Stimulated activated CD8-positive, alpha-beta memory T cell treated with anti-CD3 and anti-CD28 coated beads, Interleukin-7, amount 100 ng/mL, for 48 hours (primary cell): ENCODE measurements at places on chromosomes 3 and 15.

DNA sequence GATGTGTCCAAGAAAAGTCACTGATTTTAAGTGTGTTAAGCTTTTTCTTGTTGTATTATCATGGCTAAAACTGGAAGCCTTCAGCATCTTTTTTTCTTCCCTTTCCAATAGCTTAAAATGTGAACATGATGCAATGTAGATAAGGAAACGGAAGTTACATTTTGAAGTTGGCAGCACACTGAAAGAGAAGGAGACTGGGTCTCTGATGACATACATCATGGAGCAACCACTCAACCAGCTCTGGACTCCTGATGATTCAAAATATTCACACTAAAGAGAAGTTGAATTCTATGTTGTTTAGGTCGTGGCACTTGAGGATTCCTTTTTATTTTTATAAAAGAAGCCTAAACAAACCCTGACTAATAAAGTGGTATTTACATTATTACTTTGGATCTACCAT, 488.3 kb upstream of the ALCAM start:
- no peak for DNase-seq

- DNase-seq: no peak
These were observed 721 bp downstream of the MYEF2 start for GRCh38 chr15:48177383-48177765.

GRCh38 chr3:149479621-149480325, 5.3 kb downstream of the TM4SF4 start:
- no peak for DNase-seq

GRCh38 chr15:68494573-68495110, 62.7 kb upstream of the ITGA11 start:
- DNase-seq: no peak

DNA sequence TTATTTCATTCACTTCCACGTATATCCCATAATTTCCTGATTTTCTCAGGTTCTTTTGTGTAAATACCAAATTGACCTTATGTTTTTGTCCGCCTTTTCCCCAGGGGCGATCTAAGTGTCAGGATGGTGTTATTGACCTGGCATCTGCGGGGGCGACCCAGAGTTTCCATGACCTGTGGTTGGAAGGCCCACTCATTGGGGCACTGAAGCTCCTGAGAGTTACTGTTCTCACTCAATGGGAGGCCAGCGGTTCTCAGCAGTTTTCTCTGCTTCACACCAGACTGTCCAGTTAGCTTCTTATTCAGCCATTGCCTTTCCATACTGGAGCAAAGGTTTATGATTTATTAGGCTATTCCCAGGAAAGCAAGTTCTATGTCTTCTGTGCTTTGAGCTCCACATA, 53.3 kb downstream of the B3GALNT1 start:
- no peak for DNase-seq

DNA sequence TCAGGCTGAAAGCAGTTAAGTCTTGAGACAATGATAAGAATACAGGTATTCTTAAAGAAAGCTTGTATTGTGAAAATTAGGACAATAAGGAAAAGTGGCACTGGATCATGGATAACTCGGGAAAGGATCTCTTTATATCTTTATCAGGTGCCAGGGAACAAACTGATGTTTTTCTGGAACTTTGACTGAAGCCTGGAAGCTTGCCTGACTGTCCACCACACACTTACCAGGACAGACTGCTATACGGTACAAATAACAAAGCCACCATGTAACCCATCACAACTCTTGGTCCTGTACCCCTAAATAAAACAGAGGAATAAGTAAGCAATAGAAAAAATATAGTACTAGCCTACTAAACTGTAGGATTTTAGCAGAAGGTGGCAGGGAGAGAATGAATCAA, 623.0 kb downstream of the OTOL1 start:
- no peak for DNase-seq

DNA sequence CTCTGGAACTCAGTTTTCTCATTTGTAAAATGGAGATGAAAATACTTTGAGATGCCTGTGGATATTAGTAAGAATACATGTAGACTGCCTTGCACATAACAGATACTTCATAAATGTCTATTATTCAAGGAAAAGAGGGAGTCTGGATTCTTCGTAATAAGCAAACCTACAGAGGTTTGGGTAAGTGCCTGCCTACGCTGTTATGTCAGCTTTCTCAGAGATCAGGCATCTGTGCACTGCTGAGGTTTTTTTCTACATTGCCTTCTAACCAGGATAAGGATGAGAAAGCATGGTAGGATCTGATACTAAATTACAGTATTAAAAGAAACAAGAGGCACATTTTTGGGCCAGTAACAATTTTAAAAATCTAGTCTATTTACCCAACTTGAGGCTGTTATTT, 10.9 kb downstream of the MCTP2 start:
- DNase-seq: no peak

- peak; percentile 90 for DNase-seq
These were observed 71.1 kb downstream of the CCNL1 start for GRCh38 chr3:157088601-157089454.

- DNase-seq: no peak
These were observed 48.5 kb downstream of the HERC2 start for GRCh38 chr15:28273468-28273867.

- DNase-seq: no peak
These were observed 39.3 kb downstream of the CGNL1 start for GRCh38 chr15:57415602-57416001.

GRCh38 chr3:188643736-188644135, 489.8 kb downstream of the LPP start:
- DNase-seq: no peak

GRCh38 chr3:158766364-158766763, 34.1 kb upstream of the RARRES1 start:
- DNase-seq: no peak

- DNase-seq: no peak
These were observed 102.6 kb upstream of the GAP43 start for GRCh38 chr3:115520651-115521245.

DNA sequence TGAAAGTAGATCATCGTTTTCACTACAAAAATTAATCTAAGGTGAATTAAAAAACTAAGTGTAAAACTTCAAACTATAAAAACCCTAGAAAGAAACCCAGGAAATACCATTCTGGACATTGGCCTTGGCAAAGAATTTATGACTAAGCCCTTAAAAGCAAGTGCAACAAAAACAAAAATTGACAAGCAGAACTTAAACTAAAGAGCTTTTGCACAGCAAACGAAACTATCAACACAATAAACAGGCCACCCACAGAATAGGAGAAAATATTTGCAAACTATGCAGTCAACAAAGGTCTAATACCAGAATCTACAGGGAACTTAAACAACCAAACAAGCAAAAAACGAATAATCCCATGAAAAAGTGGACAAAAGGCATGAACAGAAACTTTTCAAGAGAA, 302.0 kb downstream of the CHST2 start:
- DNase-seq: no peak

DNA sequence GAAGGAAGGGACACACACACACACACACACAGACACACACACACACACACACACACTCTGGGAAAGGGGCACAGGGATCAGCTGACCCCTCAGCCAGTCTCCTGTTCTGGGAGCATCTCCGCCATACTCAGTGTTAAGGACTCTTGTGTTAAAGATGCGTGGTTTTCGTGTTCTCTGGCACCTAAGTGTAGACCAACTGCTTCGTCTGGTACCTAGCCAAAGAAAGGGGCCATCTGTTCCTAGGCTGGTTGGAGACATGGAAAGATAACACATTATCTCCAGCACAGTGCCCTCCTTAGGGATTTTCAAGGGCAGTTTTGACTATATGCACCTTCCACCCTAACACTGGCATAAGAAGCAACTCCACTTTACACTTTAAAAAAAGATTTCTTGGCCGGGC, 65.1 kb downstream of the EPHB1 start:
- no peak for DNase-seq

DNA sequence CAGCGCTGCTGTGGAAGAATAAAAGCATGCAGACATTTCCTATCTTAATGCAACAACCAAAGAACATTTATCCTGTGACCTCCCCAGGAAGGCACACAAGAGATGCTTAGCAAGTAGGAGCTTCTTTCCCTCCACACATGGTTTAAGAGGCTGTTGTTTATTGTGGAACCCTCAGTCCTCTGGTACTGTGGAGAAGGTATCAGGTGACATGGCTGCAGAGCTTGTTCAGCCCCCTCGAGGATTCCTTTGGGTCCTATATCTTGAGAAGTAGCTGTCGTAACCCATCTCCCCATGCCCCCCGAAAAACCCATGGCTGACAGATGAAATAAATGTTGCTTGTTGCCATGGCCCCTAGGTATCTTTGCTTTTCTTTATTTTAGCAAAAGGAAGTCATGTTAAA, 20.3 kb upstream of the ETV5 start:
- DNase-seq: no peak

GRCh38 chr15:101372149-101372577, 77.1 kb upstream of the SNRPA1 start:
- no peak for DNase-seq

- DNase-seq: no peak
These were observed 61.5 kb upstream of the MEF2A start for GRCh38 chr15:99504071-99504822.

DNA sequence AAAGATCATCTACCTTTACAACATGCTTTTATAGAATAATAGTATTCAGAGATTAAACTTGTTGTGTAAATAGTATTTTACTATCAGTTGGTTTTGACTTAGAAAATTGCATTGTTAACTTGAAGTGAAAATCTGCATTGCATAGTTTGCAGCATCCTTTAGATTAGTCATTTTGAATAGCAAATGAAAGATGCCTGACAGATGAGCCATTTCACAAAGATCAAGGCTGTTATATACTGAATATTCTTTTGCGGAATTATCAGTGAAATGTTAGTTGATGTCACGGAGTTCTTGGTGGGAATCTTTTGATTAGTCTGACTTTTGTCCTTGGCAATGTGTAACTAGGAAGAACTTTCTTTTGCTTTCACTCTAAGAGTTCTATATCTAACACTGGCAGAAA, 24.5 kb downstream of the RSRC1 start:
- no peak for DNase-seq

- no peak for DNase-seq
These were observed 78.8 kb downstream of the FBN1 start for GRCh38 chr15:48566668-48567067.

- no peak for DNase-seq
These were observed 80.7 kb downstream of the MBNL1 start for GRCh38 chr3:152349392-152349791.

- DNase-seq: no peak
These were observed 173.6 kb upstream of the PFN2 start for GRCh38 chr3:150144191-150144708.

GRCh38 chr15:63497642-63498467, 6.5 kb upstream of the USP3 start:
- DNase-seq: peak; percentile 71

DNA sequence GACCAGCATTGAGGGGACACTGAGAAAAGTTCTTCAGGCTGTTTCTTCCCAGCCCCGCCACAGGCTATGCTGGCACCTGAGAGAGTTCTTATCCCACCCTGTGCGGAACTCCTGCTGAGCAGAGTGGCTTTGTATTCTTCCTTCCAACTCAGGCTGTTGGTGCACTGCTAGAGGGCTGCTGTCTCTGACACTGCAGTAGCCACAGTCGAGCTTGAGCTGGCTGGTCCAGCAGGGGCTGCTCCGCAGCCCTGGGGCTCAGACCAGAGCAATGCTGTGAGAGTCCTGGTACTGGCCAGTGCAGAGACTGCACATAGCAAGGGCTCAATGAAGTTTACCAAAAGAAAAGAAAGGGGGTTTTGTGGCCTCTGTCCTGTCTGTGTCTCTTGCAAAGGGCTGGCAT, 3.6 kb downstream of the GNAI2 start:
- DNase-seq: no peak

- DNase-seq: no peak
These were observed 8.5 kb upstream of the KLHL6 start for GRCh38 chr3:183564046-183564445.

- DNase-seq: peak; percentile 15
These were observed 4.3 kb upstream of the GPR160 start for GRCh38 chr3:170033489-170033888.

GRCh38 chr15:80753161-80753560, 26.0 kb upstream of the CEMIP start:
- no peak for DNase-seq

- no peak for DNase-seq
These were observed 43.9 kb downstream of the BOC start for GRCh38 chr3:113255100-113255853.

DNA sequence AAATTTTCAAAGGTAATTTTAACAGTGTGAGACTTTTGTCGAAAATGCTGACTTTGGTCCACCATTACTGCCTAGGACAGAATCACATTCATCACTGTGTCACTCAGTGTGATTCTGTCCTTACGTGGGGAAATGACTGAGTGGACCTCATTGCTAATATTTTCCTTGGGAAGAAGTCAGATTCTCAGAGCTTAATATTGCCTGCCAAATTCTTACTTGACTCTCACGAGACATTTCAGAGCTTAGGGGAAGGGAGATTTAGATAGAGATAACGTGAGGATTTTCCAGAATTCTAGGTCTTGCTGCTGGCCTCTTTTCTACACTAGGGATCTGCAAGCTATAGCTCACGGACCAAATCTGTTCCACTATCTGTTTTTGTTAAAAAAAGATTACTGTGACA, 270.4 kb downstream of the SUCLG2 start:
- no peak for DNase-seq

DNA sequence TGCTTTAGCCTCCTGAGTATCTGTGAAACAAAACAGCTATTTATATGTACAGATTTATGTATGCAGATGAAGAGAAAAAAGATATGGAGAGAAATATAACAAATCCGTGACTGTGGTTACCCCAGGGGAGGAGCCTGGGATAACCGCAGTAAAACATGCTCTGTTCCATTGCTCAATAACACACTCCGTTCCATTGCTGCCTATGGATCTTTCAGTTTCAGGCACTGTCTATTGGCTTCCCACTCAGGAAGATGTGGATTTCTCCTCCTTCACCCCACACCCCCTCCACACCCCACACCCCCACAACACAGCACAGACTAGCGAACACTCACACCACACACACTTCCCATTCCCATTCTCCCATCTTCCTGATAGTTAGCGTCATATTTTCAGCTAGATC, 47.9 kb downstream of the CDCP1 start:
- no peak for DNase-seq

DNA sequence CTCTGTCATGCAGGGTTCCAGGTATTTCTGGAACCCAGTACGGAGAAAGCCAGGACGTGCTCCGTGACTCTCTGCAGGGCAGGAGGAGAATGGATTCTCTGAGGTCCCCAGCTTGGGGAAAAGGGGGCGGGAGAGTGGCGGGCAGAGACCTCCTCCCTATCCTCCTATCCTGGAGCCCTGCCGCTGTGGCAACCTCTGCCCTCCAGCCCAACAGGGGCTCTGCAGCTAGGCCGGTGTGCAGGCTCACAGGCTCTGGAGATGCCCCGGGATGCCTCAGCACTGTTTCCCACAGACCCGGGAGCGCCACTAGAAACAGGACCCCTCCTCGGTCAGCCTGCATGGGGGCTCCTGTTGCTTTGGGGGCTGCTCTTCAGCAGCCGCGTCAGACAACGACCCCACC, 43.1 kb downstream of the NUP210 start:
- no peak for DNase-seq

- DNase-seq: no peak
These were observed 168.1 kb downstream of the EFHB start for GRCh38 chr3:19765954-19766353.

DNA sequence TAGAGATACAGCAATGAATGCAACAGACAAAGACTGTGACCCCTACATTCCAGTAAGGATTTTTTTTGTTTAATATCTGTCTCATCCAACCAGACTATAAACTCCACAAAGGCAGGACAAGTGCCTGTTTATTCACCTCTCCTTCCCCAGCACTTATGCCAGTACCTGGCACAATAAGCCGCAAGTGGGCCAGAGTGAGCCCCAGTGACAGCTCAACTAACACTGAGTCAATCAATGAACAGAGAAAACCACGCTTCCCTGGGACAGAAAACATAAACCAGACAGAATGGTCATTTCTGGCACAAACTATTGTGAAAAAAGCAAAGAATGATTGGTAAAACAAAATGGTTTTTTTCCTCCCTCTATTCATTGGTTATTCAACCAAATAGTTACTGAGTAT, 52.2 kb downstream of the RYK start:
- DNase-seq: no peak
